Stimulated activated effector memory CD8-positive, alpha-beta T cell treated with anti-CD3 and anti-CD28 coated beads, Interleukin-12 subunit alpha, Interleukin-12 subunit beta, amount 100 ng/mL, for 72 hours (primary cell): ENCODE measurements at places on chromosomes 1 and 21.
A peak's percentile ranks its signal among the peaks of the same experiment; 100 is the strongest.

- DNase-seq: no peak
Measured at GRCh38 chr1:115179397-115180079, 90.2 kb upstream of the TSPAN2 start.

DNA sequence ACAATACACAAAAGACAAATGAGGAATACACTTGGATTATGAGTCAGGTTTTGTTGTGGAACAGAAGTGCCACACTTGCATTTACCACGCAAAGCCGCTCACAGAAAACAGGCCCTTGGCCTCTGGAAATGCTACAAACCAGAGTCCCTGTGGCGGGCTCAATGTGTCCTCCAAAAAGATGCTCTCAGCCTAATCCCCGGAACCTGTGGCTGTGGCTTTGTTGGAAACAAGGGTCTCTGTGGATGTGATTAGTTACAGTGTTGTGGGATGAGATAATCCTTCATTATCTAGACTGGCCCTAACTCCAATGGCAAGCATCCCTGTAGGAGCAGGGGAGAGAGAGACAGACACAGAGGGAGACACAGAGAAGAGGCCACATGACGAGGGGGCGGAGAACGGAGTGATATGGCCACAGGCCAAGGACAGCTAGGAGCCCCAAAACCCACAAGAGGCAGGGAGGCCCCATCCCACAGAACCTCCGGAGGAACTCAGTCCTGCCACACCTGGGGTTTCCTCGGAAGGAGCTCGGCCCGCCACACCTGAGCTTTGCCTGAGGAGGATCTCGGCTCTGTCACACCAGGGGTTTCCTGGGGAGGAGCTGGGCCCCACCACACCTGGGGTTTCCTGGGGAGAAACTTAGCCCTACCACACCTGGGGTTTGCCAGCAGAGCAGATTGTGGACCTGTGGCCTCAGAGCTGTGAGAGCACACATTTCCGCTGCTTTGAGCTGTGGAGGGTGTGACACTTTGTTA lies 55.4 kb downstream of the NPHP4 start:
- DNase-seq: no peak

DNA sequence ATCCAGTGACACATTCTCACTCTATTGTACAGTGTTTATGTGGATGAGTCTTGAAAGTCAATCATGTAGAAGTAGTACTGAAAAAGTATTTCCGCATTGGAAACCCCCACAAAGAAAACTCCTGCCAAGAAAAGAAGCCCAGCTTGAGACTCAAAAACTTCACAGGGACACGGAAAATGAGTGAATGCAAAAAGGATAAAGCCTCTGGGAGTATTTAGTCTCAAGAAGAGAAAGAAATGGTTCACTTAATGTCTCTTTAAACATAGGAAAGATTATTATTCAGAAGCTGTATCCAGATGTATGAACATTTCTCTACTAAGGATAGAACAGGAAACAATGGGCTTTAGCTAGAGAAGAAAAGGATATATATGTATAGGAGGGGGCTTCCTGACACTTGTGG lies 304.5 kb downstream of the BARHL2 start:
- DNase-seq: no peak

- DNase-seq: no peak
Measured at GRCh38 chr1:22805672-22806038, 95.0 kb downstream of the EPHB2 start.

DNA sequence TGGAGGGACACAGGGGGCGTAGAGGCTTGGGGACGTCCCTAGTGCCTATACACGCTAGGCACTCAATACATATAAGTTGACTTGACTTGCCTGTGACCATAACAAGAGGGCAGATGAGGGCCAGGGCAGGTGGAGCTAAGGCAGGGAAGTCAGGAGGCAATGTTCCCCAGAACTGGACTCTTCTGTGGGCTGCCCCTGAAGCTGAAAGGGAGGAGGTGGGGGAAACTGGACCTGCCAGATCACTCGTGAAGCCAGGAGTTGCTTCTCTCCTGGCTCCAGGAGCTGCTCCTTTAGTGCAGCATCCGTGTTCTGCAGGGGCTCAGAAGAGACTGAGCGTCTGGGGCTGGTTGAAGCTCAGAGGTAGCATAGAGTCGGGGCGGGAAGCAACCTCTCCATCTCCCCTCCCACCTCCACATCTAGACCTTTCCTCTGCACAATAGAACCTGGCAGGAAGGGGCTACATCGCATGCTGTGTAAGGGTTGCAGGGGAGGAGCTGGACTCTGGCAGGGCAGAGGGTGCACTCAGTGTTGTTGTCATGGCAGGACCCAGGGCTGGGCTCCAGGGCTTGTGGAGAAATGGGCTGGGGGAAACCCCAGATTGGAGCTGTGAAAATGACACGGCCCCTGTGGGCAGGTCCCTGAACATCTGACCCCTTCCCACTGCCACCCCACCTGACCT lies 2.9 kb upstream of the SEMA4A start:
- no peak for DNase-seq

DNA sequence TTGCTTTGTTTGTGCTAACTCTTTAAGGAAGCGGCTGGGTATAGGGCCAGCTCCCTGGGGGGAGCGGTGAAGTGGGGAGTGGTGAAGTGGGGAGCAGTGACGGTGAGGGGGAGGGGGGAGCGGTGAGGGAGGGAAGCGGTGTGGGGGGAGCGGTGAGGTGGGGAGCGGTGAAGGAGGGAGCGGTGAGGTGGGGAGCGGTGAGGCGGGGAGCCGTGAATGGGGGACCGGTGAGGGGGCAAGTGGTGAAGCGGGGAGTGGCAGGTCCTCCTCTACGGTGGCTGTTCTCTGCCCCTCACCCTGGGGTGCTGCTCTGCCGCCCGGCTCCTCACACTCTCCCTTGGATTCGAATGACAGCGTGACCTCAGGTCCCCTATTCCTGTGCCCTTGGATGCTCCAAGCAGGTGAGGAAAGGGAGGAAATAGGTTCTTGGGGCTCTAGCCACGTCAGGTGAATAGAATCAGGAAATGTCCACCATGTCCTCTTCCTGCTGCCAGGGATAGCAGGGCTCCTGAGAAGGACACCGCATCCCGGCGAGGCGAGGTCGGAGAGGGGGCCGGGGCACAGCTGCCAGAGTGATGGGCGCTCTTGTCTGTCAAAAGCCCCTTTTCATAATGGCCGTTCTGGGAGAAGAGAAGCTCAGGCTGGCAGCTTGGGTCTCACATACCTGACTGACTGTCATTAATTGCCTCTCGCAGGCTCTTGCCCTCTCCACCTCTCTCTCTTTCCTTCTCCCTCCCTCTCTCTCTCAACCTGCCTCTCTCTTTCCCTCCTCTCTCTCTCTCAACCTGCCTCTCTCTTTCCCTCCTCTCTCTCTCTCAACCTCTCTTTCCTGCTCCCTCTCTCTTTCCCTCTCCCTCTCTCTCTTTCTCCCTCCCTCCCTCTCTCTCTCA lies 134.2 kb downstream of the PGBD5 start:
- DNase-seq: no peak

GRCh38 chr1:25467193-25467592 lies 36.5 kb downstream of the MACO1 start:
- no peak for DNase-seq

GRCh38 chr1:240539769-240540414 lies 72.1 kb downstream of the GREM2 start:
- DNase-seq: no peak

GRCh38 chr1:89721351-89721750 lies 88.4 kb downstream of the LRRC8C start:
- DNase-seq: no peak

DNA sequence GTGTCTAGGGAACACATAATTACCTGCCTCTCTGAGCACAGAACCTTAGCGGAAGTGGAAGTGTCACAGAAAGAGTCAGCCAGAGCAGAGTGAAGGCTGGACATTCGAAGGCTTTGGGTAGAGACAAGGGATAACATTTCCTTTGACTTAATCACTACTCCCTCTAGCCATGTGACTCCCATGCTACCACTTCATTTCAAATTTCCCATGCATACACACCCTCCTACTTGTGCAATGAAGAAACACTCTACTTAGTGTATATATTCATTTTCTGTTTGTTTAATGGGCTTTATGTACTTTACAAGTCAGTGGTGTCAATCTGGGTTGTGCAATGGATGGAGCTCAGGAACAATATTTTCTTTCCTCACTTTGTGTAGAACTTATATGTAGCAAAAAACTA lies 6.9 kb downstream of the ANKRD35 start:
- no peak for DNase-seq

- DNase-seq: no peak
Measured at GRCh38 chr1:175735144-175735543, 8.3 kb downstream of the TNR start.

DNA sequence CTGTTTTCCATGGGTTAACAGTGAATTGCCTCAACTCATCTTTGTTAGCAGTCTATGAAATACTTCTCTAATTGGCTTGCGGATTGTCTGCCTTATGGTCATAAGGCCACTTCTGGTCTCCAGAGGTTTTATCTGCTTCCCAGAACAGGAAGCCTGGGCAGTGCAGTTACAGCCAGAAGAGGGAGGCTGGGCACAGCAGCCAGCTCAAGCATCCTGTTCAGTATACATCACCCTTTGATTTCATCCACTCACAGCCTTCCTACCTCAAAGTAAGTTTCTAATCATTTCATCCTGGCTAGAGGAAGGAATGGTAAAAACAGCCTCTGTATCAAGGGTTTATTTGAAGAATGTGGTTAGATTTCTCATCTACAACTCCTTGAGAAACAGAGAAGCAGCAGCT lies 311.5 kb upstream of the DEPDC1 start:
- DNase-seq: no peak

- DNase-seq: no peak
Measured at GRCh38 chr1:225866061-225866837, 15.9 kb downstream of the TMEM63A start.

GRCh38 chr1:4034318-4034887 lies 134.3 kb upstream of the C1orf174 start:
- DNase-seq: no peak

GRCh38 chr21:31801551-31802219 lies 69.8 kb upstream of the SCAF4 start:
- DNase-seq: no peak

DNA sequence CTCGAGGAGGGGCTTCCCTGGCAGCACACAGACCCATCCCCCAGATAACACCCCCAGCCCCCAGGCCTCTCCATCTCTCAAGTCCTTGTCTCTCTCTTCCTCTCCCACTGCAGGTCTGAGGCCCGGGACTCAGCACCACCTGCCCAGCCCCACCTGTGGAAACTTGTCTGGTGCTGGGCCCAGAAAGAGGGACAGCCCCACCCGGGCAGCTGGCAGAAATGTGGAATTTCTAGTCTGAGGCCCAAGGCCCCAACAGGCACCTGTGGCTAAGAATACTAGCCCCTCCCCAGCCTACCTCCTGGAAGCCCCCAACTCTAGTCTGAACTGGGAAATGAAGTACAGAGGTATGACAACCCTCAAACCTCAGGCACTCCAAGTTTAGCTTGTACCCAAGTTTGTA lies 15.4 kb downstream of the TTC39A start:
- no peak for DNase-seq

- DNase-seq: no peak
Measured at GRCh38 chr1:34864759-34865158, 5.2 kb upstream of the SMIM12 start.

DNA sequence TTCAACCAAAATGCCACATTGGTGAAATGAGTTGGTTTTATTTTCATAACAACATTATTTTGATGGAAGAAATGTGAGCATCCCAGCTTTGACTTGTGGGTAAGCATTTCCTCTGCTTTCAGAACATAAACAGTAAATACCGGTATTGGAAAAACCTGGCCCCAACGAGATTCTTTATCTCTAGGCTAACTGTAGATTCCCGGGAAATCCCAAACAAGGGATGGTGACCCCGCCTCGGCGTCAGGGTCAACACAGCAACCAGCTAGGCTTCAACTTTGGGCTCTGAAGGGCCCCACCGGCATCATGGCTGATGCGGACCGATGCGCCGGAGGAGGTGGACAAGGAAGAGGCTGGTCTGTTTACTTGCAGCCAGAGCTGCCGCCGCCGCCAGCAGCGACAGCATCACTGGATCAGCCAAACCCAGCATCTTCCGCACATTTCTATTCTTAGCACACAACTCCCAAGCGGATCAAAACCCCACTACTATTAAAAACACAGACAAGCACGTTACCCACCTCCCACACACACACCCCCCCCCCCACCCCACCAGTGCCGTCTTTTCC lies 1.1 kb downstream of the AKT3 start:
- DNase-seq: peak; percentile 81

DNA sequence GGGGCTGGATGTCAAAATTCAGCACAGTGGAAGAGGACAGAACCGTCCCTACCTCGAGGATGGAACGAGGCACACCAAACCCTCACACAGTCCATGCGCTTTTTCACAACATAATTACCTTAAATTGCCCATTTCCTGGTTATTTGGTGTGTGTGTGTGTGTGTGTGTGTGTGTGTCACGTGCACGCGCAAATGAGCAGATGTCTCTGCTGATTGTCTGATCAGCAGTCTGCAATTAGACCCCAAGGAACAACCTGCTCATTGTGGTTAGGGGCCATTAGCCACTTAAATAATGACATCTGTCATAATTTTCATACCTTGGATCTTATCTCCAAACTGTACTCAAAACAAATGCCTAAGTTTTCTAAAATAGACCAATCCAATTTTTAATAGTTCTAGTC lies 23.2 kb downstream of the AVPR1B start:
- no peak for DNase-seq

DNA sequence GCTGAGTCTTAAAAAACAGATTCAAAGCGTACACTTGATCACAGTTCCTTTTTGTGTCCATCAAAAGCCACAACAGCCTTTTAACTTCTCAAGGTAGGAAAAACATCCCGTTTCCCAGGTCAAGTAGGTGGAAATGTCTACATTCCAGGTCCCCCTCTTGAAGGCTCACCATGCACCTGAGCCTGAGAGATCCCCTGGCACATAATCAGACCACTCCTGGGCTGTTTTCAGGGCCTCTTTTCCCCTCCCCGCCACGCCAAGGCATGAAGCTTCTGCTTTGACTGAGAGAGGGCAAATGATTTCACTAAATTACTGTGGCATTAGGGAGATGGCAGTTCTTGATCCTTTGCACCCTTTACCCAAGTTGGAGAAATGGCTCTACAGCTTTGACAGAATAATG lies 21.7 kb downstream of the CNN3 start:
- no peak for DNase-seq

DNA sequence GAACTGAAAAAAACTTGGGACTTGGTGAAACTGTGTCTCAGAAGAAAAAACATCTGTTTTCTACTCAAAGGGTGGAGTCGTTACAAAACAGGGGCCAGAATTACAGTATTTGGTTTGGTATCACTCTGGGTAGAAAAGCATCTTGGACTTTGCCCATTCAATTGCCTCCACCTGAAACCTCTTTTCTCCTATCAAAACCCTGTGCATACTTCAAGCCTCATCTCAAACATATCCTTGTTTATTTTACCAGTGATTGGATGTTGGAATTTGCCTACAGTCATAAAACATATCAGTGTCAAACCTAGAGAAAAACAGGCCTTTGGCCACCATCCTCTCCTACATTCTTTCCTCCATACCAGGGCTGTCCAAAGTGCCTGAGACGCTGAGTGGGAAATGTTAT lies 281.5 kb downstream of the PLPP3 start:
- DNase-seq: no peak

- no peak for DNase-seq
Measured at GRCh38 chr1:11885916-11886315, 27.2 kb upstream of the NPPB start.

- DNase-seq: no peak
Measured at GRCh38 chr21:42360317-42360716, 6.0 kb downstream of the TFF1 start.

- no peak for DNase-seq
Measured at GRCh38 chr21:35256468-35256988, 207.4 kb upstream of the RUNX1 start.
